ENCODE measurements at places on chromosomes 6 and 20.

GRCh38 chr6:107744927-107745326, 79.2 kb downstream of the SCML4 start:
- DNase-seq = no peak

GRCh38 chr6:166580076-166581050, 6.1 kb downstream of the RAMACL start:
- DNase-seq = no peak

DNA sequence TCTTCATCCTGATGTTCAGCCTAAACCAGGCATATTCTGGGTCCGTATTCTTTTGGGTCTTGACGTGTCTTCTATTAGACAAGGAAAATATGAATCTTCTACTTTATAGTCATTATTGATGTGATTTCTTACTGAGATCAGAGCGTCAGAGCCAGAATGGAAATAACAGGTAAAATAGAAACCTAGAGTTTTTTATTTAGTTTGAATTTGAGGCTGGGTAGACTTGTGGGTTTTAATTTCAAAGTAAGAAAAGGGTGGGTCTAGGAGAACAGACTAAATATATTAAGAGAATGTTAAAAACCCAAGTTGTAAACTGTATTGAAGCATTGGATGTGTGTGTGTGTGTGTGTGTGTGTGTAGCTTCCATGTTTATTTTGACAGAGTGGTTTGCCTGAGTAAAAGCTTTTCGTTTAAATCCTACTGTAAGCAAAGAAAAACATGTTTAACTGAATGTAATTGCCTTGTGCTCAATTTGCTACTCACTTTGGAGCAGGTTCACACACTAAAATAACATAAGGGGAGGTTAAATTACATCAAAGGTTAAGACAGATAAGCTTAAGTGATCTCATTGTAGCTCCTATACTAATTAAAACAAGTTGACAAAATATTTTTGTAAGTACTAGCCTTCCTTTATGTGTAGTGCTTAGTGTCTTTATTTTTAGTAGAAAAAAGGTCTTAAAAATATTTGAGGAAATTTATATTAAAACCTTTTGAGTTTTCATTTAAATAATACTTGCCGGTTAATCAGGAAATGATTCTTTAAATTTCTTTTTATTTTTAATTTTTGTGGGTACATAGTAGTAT, 17.4 kb downstream of the HECA start:
- DNase-seq = peak; percentile 35

GRCh38 chr20:7496394-7496991, 443.8 kb downstream of the HAO1 start:
- DNase-seq = peak; percentile 48

- peak; percentile 2 for DNase-seq
Observed at GRCh38 chr6:121274666-121275295, 59.5 kb downstream of the TBC1D32 start.

DNA sequence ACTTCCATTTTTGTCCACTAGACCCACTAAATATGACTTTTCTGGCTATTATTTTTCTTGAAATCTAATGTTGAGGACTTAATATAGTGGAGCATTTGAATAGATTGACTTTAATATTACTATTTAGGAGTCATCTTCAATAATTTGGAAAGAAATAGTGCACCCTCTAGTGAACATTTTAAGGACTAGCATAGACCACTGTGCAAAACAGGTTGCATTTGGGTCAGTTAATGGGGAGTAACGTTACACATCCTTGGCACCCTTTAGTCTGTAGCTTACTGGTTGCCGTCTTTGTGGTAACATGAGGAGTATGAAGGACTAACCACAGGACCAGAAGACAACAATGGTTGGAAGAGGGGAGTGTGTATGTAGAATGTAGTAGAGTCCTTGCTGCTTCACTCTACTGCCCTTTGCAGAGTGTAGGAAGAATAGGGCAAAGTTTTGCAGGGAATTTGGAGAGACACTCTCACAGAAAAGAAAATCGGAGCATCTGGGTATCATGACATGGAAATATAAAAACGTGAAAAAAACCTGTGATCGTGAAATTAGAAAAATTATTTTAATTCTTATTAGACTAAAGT, 25.2 kb downstream of the RFPL4B start:
- no peak for DNase-seq

DNA sequence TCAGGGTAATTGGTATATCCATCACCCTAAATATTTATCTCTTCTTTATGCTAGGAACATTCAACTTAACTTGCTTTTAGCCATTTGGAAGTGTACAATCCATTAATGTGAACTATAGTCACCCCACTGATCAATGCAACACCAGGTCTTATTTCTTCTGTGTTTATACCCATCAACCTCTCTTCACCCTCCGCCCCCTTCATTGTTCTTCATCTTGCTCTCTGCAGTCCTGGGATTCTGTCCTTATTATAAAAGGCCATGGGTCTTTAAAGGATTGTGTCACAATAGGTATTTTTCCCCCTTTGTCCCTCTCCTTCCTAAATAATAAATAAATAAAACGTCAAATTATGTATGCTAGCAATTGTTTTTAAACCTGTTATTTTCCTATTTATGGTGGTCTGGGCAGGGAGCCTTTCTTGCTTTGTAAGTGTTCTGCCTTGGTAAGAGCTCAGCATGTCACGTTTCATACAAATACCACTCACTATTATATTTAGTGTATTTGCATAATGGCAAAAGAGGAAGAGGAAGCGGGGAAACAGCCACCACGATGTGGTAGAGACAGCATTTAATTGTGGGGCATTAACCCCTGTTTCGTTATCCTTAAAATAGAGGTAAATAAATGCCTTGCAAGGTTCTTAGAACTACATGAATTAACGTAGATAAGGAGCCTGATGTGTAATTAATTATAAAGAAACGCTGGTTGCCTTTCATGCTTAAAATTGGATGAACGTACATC, 1.9 kb downstream of the ABRACL start:
- no peak for DNase-seq

DNA sequence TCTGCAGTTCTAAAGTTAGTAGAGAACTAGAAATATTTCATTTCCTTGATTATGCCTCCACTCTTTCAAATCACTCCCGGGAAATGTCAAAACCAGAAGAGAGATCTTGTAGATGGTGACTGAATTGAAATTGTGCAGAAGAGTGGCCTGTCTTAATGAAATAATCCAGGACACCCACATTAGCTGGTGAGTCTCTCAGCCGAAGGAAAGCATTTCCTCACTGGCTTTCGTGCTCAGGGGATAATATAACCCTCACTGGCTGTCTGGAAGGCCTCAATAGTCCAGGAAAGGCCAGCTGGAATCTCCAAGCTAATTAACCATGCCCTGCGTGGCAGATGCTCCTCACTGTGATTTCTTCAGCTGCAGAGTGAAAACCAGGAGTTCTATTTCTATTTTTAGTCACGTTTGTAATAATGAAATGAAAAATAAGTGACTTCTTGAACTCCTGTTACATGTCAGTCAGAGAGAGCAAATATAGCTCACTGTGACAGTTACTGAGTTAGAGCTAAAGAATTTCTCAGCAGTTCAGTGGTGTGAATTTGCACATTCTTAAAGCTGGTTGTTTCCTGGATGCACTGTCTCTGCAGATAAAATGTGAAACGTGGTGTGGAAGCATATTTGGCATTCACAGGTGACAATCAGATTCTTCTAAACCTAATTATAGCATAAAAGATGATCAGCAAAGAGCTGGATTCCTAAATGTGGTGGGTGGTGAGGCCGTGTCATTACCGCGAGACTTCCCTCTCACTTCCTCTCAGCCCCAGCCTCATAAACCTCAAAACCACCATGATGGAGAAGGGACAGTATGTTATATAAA, 211.7 kb downstream of the LMBRD1 start:
- DNase-seq = peak; percentile 88

DNA sequence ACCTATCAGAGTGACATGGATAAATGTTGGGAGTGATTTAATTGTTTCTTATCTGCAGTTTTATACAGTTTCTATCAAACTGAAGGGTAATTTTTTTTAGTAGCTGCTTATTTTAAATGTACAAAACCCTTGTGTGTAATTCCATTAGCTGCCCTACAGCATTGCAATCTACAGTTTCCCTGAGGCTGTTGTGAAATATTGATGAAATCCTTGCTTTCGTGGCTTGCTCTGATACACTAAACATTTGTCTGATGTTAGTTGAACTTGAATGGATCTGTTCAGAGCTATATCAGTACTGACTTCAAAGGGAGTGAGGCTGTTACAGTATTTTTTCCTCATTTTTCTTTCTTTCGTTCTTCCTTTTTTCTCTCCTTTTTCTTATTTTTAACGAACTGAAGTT, 255.4 kb downstream of the TSHZ2 start:
- DNase-seq = no peak

DNA sequence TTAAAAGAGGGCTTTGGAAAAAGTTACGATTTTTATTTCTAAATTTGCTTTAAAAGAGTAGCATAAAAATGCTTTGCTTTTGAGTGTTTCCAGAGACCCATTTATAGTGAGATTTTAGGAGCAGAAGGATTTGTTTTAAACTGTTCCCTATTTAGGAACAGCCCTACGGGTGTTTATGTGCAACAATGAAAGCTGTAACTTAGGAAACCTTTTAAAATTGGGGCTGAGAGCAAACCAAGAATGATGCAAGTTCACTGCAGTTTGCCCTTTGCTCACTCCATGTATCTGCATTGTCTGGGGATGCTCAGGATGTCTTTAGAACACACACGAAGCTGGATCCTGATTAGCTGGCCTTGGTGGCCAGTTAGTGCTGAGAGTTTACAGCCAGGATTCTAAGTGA, 40.9 kb downstream of the GHRH start:
- DNase-seq = no peak

DNA sequence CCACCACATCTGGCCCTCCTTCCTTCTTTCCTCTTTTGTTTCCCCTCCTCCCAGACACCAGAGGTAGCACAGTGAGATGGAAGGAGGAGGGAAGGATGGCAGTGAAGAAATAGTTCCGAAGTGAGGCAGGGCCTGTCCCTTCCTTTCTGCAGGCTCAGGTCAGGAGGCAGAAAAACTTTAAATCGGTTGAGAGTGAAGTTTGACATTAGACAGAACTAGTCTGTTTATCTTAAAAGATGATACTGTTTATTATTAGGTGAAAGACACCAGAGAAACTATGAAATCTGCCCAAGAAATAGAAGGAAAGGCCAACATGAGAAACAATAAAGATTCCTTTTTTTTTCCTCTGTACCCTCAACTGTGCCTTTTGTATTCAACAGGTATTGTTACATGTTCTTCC, 670.3 kb downstream of the UTRN start:
- DNase-seq = no peak

GRCh38 chr6:157849288-157850017, 26.4 kb downstream of the SNX9 start:
- no peak for DNase-seq

DNA sequence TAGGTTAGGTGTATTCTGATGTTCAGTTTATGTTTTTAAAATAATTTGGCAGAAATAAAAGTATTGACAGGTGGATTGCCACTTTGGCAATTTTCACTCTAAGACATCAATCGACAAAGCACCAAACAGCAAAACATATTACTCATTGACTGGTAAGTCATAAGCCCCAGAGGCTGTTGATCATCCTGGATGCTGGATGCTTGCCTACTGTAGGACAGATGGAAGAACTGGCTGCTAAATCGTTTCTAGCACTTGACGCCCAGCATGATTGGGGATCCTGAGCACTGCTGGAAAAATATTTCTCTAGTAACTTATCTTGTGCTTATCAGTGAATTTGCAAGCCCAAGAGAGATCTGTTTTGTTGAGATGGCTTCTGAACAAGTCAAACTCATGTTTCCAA, 1001.9 kb upstream of the FLRT3 start:
- DNase-seq = no peak

- no peak for DNase-seq
Observed at GRCh38 chr6:19925533-19925932, 88.4 kb downstream of the ID4 start.

GRCh38 chr6:155317186-155317585, 2.9 kb upstream of the TFB1M start:
- DNase-seq = no peak

DNA sequence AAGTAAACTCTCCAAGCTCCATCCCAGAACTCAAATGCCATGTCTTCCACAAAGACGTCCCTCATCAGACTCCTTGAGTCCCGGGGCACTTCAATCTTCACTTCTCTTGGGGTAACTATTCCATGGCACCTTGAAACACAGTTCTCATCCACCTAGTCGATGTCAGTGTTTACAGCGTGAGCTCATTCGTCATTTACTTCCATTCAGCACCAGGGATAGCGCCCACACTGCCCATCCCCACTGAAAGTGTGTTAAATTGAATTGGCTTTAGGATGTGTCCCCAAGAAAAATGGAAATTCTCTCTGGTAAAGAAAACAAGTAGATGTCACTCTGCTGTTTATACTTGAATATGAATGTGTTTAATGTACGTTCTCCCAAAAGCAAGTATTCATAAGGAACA, 31.3 kb downstream of the KCNK15 start:
- DNase-seq = peak; percentile 57

DNA sequence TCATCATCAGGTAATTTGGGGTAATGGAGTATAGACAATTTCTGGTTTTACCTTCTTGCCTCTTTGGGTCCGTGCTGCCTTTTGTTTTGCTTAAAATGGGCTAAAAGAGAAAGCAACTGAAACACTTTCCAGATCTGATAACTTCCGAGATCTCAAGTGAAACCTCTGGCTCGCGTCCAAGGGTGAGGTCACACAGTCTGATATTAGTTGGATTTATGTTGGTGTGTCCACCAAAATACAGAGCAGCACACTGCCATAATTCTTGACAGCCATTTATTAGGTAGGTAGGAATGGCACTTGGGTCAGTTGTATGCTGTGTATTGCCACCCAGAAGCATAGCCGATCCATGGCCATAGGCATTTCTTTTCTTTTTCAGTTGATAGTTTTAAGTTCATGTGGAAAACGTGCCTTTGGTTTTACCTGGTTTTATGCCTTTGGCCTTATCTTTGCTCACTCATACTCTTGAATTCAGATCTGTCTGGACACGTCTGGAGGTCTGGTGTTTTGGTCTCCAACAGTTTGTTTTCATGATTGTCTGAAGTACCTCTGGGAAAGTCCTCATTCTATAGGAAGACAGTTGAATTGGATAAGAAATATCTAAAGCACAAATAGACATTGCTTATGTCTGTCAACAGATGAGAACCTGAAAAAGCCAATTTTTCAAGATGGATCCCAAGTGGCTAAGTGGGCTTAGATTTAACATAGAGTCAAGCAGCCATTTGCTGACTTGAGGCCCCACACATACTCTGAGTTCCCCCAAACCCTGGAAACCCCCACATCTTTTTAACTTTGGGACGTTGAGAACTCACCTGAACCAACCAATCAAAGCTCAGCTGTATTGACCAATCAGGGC, 320.8 kb downstream of the SOX4 start:
- DNase-seq = peak; percentile 65

- DNase-seq = no peak
Observed at GRCh38 chr6:41938590-41939175, 2.9 kb downstream of the CCND3 start.

DNA sequence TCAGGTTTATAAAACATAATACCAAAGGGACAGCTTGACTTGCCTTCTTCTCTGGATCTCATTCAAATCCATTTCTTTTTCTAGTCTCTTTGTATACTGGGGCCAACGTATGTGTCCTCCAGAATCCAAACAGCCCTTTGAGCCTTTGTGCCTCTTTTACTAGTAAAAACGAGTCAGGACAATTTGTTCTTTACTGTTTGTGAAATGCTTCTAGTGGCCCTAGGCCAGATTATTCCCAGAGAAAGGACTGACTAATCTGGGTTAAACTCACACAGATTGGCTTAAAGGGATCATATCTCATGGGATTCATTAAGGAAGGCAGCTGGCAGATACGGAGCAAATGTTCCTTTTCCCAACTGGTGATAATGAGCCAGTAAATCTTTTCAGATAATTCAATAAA, 32.1 kb upstream of the MANEA start:
- no peak for DNase-seq

Measured in tongue (tissue), 3 donors.